ENCODE measurements at places on chromosomes 5 and 9.

- no peak for DNase-seq
Observed at GRCh38 chr9:33186457-33187168, 19.5 kb upstream of the B4GALT1 start.

DNA sequence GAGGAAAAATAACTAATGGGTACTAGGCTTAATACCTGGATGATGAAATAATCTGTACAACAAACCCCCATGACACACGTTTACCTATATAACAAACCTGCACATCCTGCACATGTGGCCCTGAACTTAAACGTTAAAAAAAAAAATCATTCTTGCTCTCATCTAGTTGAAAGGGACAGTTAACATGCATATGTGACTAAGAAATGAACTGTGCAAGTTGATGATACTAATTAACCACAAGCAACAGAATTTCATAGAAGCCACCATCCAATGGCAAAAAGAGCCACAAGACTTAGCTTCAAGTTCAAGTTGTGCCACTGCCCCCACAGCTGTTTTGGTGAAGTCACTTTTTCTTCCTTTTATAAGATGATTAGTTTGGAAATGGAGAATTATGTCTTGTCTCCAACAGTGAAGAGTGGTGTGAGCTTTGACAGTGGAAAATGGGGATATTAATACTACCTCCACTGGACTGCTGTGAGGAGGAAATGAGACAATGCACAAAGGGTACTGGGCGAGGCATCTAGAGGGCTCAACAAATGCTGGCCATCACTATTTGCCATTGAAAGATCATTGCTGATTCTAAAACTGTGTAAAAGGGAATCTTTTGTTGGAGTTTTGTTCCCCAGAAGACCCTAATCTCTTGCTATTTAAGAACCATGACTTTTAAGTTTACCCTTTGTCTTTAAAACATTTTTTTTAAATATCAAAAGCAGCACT, 202.1 kb downstream of the EBF1 start:
- no peak for DNase-seq

- DNase-seq, result no peak
Observed at GRCh38 chr5:135934939-135935338, 19.8 kb downstream of the LECT2 start.

- DNase-seq, result no peak
Observed at GRCh38 chr9:119005162-119005561, 364.1 kb downstream of the BRINP1 start.

DNA sequence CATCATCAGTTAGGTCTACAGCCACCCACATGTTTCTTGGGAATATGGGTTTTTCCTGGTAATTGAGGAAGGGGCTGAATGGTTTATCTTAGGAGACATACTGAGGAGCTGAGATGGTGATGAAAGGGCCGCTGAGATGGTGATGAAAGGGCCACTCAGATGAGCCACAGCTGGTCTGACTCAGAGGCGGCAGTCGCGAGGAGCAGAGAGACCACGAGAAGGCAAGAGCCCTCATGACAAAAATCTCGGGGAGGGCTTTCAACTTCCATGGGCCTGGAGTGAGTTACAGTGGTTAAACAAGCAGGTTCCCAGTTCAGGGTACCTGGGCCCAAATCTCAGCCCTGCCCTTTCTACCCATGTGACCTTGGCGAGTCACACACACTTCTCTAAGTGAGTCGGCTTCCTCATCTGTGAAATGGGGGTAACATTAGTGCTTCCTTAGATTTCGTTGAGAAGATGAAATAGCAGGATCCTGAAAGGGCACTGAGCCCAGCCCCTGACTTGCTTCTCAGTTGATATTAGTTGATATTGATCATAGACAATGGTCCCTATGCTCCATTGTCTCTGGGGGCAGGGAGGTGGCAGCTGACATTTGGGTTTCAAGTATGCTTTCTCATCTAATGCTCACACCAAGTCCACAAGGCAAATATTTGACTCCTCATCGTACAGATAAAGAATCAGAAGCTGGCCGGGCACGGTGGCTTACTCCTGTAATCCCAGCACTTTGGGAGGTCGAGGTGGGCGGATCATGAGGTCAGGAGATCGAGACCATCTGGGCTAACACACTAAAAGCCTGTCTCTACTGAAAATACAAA, 169.5 kb downstream of the RGS3 start:
- no peak for DNase-seq

GRCh38 chr5:1177826-1178528, 23.4 kb upstream of the SLC6A19 start:
- no peak for DNase-seq

DNA sequence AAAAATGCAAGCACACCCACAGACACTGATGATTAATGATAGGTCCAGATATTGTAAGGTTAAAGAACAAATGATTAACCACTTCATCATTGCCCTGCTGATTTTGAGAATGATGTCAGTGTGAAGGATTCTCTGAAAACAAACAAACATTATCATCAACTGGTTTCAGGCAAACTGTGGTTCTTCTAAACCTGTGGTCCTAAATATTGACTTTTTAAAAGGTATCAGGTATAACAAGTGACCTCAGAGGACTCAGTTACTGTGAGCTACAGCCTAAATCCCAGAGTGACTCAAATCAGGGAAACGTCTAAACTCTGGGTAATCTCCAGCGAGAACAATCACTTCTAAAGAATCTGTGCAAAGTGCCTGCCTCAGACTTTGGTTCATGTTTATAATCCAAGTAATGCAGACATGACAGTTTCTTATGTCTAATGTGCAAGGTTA, 172.3 kb upstream of the CDH6 start:
- DNase-seq, result no peak

GRCh38 chr9:114238891-114239875, 83.7 kb upstream of the ORM1 start:
- DNase-seq, result peak; percentile 22

DNA sequence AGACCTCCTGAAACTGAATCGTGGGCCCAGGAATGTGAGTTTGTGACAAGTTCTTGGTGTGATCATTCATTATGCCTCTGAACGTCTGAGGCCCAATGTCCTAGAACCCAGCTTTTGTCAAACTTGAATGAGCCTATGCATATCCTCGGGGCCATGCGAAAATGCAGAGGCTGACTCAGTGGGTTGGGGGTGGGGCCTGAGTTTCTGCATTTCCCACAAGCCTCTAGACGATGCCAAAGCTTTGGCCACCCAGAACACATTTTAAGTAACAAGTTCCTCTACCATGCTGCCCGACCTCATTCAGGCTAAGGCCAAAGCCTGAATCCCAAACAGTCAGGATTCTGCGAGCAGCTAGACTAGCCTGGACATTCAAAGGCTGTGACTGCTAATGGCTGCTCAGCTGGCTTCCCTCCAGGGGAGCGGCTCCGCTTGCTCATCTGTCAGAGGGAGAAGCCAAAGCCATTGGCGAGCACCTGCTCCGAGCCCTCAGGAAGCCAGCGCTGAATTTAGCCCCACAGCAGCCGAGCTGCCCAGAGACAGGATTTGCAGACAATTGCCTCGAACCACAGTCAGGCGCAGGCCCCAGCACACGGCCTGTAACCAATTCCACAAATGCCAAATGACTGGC, 177.5 kb downstream of the ZDHHC21 start:
- DNase-seq, result no peak

GRCh38 chr9:112809351-112809848, 58.8 kb downstream of the SNX30 start:
- DNase-seq, result no peak

DNA sequence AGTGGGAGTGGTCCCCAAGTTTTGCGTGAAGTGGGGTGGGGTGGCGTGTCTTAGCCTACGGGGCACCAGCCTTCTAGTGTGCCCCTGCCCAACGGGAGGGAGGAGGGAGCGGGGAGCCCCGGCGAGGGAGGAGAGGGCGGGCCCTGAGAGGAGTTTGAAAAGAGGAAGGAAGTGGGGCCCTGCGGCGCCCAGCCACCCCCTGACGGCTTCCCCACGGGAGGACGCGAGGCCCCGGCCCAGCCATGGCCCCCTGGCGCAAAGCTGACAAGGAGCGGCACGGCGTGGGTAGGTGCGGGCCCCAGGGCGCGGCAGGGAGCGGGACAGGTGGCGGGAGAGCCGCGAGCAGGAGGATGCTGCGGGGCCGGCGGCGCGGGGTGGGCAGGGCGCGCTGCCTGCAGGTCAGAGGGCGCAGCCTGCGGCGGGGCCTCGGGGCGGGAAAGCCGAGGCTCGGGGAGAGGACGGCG, at the start of gene DOCK2:
DOCK2 (plus strand) TSS at position 191 of the 464 bp plus-strand sequence; CDS start at position 243, 52 bp downstream.
- DNase-seq, result no peak

- no peak for DNase-seq
Observed at GRCh38 chr9:135908093-135908753, 877 bp upstream of the CAMSAP1 start.

- no peak for DNase-seq
Observed at GRCh38 chr9:37104183-37104889, 16.0 kb upstream of the ZCCHC7 start.

DNA sequence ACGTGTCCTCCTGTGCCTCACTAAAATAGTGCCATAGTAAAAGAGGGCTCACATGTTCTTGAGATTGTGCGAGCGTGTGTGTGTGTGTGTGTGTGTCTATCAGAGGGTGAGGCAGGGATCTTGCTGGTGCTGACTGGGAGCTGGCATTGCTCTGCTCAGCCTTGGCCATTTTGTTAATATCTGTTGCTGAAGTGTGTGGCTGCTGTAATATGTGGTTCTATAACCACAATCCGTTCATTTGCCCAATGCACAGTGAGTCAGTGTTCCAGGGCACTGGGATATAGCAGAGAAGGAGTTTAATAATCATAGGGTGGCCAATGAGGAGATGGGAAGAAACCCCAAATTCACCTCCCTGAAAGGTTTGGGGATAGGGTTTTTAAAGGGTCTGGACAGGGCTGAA, 61.3 kb downstream of the RASGRF2 start:
- DNase-seq, result no peak

GRCh38 chr9:123697686-123698085, 232.2 kb downstream of the DENND1A start:
- DNase-seq, result no peak

DNA sequence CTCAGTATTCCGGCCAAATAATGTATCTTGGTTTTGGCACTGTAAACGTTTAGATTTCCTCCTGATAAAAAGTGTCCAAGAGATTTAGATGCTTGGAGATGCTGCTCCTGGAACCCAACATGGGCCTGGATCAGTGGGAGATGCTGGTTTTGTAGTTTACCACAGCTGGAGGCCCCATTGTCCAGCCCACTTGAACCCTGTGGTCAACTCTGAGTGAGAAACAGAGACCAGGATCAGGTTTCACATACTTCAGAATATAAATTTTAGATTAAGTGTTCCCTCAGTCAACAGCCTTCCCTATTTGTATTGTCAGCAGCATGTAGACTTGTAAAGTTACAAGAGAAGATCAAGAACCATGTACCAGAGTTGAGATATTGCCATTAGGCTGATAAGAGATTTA, 144.7 kb upstream of the C9orf72 start:
- no peak for DNase-seq

DNA sequence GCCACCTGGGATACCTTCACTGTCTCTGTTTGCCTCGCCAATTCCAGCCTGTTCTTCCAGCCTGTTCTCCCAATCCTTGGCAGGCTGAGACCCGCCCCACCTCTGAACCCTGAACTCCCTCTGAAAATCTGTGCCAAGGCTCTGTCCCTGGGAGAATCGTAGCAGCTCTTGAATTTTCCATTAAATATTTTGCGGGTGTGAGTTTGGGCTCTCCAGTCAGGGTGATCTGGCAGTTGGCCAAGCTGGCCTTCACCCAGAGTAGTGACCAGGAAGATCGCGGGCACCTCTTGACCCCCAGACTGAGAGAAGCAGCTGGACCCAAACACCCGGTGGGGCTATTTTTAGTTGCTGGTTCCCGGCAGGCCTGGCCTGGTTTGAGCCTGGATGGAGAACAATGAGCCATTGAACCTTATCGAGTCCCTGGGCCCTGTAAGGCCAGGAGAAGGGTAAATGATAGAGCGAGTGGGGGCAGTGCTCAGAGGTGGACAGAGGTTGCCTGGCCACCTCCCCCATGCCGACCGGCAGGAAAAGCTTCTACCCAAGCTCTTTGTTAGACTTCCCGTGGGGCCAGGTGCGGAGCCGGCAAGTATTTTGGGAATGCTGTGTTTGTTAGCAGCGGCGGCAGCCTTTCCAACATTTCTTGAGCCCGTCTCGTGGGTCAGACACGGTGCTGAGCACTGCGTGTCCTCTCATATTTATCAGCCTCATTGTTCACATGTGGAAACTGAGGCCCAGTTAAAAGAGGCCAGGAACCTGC, 146.2 kb downstream of the RGS3 start:
- DNase-seq, result no peak

DNA sequence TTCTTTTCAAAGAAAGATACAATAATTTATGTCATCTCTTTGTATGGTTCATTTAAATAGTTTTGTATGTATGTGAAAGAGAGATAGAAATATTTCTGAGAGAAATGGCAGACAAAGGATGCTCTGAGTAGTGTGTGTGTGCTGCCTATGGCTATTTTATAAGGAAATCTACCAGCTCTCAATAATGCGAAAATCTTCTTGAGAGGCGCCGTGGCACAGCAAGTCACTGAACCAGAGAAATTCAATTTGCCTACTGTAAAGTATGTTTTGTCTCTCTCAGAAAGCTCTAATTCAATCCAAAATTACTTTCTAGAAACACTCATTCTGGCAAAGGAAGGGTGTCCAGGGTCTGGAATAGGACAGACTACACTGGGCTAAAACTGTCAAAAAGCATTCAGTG, 1981.1 kb downstream of the EFNA5 start:
- no peak for DNase-seq

DNA sequence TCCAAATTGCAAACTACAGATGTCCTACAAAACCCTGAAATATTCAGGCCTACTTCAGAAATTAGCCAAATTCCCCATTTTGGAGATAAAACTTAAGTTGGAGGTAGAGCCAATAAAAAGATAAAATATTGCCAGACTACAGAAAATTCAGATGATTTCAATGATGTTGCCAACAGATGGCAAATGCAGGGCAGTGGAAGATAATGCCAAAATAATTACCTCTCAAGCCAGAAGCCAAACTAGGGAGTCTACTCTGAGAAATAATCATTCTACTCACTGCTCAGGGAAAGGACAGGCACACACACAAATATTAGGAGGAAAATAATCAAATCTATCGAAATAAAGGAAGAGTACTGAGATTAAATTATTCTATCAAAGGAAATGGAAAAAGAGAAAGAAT, 347.5 kb upstream of the CCNG1 start:
- DNase-seq, result no peak

- no peak for DNase-seq
Observed at GRCh38 chr5:154196955-154197652, 6.6 kb downstream of the GALNT10 start.

- no peak for DNase-seq
Observed at GRCh38 chr5:78500871-78501270, 140.5 kb downstream of the SCAMP1 start.

DNA sequence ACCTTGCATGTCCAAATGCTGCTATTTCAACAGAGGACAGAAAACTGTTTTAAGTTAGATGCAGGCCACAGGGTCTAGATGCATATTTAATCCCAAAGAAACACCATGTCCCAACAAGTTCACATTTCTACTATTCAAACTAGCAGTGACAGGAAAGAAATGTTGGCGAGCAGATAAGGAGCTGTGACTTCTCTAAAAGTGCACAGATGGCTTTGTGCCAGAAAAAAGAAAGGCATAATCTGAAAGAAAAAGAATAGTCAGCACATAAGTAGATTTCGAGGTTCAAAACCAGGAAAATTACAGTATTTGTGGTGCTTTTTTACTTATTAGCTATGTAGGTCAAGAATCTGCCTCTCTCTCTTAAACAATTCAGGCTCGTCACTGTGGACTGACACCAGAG, 178.3 kb downstream of the DNAH5 start:
- no peak for DNase-seq

- DNase-seq, result no peak
Observed at GRCh38 chr9:88420227-88420626, 32.0 kb downstream of the SPIN1 start.

- no peak for DNase-seq
Observed at GRCh38 chr5:24804221-24804681, 159.5 kb upstream of the CDH10 start.

- no peak for DNase-seq
Observed at GRCh38 chr5:86806206-86806605, 188.5 kb downstream of the COX7C start.

GRCh38 chr5:93402451-93402850, 178.6 kb downstream of the NR2F1-AS1 start:
- no peak for DNase-seq

All from amygdala (tissue), 56 donors.